ENCODE measurements at places on chromosomes 3 and 15.
A peak's percentile ranks its signal among the peaks of the same experiment; 100 is the strongest.

GRCh38 chr3:12135029-12135657 lies 23.6 kb downstream of the TIMP4 start:
- DNase-seq: peak; percentile 60

DNA sequence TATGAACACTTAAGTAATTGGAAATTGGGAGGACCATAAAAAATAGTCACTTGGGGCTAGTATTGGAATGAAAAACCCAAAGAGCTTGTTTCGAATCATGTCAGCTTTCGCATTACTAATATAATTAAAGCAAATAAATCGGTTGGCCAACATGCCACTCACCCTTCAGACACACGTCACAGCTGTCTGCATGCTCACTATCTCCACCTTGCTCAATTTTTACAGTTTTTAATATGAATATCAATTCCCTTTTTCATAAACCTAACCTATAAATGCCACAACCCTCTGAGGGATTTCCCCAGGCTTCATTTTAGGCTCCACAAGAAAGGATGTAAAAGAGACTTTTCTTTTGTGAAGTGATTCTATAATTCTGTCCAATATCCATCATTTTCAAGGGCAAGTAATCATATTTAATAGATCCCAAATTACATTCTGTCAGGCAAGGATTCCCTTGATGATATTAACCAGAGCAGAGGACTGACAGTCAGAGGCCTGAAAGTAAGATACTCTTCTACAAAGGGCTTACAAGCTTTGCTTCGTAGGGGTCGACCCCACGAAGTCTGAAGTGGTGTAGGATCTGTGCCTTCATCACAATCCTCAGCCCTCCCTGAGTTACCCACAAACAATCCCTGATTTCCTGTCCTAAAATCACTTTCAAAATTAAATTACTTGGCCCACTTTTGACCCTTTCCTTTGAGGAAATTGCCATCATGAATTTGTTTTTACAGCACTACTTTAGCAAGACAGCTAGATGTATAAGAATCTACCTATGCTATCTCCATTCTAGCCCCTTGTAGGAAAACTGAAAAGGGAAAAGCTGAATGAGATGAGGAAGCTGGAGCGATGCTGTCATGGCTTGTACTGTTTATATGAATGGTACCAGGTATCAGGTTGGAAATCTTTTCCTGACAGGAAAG lies 44.5 kb downstream of the NANOGP8 start:
- DNase-seq: no peak

GRCh38 chr15:66876731-66877476 lies 174.9 kb downstream of the SMAD6 start:
- DNase-seq: no peak

DNA sequence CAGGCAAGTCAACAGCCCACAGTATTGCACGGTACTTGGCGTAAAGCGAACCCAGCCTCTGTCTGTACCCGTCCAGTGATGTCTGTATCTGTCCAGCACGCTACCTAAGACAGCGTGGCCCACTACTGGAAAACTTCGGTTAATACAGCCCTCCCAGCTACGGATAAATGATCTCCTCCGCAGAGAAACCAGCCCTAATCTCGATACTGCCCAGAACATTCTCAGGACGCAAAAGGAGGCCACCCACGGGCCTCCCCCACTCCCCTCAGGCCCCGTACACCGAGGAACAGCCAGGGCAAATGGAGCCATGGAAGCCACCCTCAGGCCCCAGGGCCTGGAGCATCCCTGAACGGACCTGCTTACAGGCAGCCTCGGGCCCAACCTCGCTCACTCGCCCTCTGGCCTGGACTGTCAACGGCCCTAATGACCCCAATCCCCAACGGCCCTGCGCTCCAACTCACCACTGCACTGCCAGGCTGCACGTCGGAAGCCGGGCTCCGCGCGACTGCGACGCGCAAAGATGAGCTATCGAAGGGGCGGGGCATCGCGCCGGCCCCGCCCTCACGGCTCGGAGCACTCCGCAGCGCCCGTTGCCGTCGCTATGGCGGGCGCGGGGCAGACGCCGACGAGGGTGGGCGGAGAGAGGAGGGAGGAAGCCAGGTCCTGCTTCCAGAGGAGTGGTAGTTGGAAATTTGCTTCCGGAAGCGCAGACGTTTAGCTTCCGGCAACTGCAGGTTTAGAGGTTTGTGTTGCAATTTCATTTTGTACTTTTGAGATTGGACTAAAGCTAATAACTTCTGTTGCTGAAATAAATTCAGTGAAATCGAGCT lies at the start of gene SKIC8:
SKIC8 (minus strand) TSS at position 509 of the 830 bp plus-strand sequence. CDS start 3,923 bp downstream, outside the sequence.
- DNase-seq: peak; percentile 97

GRCh38 chr3:134761213-134761612 lies 33.8 kb upstream of the EPHB1 start:
- no peak for DNase-seq

DNA sequence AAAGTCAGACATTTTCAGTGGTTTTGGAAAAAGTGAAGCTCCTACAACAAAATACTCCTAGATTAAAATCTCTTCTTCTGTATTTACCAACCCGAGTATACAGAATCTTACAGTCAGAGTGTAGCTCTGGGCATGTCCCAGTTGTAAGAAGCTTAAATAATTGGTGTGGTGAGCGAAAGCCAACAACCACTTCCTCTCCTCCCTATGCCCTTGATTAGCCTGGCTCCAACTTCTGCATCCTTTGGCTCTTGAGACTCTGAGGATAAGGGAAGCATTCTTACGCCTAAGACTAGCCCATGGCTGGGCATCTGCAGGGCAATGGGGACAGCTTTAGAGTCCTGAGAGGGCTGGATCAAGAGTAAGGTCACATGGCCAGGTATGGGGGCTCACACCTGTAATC lies 25.5 kb downstream of the RFT1 start:
- no peak for DNase-seq

DNA sequence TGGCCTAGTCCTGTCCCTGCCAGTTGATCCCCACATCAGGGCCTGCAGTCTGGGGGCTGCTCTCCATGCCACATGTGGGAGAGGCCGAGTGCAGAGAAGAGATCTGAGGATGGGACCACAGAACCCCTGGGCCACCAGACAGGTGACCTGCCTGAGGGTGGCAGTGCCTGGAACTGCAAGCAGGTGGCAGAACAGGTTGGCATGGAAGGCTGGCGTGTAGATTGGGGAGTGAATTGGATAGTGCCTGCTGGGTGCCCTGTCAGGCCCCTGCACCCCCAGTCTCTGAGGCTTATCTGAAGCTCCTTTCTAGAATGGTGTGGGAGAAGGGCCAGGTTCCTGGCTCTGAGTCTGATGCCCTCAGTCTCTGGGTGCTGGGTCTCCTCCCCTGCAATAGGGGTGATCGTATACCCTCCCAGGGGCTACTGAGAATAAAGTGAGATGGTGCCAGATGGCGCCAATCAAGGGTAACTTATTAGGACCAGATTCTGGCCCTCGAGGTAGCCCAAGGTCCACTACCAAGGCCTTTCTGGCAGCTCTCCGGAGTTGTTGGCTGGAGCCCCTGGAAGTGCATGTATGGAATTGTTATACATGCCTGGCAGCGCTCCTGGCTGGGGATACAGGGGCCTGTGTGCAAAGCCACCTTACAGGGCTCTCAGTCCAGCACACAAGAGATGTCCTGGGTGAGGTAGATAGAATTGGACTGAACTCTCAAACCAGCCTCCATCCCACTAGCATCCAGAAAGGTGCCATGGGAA lies 15.7 kb downstream of the C3orf18 start:
- DNase-seq: no peak

DNA sequence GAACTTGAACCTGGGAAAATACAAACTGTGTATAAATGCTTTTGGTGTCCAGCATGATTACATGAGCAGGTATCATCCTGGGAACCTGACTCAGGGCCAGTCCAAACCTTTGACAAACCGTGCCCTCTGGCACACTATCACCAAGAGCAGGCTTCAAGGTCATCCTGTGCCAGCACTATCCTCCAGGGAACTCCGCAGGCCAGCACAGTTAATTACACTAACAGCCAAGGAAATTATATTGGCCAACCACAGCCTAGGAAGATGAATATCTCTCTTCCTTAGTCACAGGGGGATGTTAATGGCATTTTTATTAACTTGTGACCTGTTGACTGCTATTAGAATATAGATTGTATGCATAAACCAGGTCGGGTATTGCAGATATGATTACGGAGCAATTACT lies 262.0 kb downstream of the TUSC7 start:
- DNase-seq: no peak

GRCh38 chr3:184168363-184169120 lies 6.1 kb upstream of the AP2M1 start:
- DNase-seq: no peak

DNA sequence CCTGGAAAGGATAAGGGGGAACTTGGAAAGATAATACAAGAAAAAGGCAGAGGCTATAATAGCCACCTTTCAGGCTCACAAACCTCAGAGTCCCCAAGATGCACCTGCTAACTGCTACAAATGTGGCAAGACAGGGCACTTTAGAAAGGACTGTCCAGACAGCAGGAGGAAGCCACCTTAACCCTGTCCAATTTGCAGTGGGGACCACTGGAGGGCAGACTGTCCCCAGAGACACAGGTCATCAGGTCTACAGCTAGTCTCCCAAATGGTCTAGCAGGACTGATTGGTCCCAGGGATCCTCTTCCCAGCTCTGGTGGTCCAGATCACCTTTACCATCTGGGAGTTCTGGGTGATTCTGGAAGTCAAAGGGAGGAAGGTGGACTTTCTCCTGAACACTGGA lies 882.5 kb upstream of the GBE1 start:
- DNase-seq: peak; percentile 25

GRCh38 chr3:66259566-66260255 lies 38.9 kb downstream of the SLC25A26 start:
- DNase-seq: no peak

GRCh38 chr3:23254835-23255234 lies 51.7 kb downstream of the UBE2E2 start:
- peak; percentile 84 for DNase-seq

DNA sequence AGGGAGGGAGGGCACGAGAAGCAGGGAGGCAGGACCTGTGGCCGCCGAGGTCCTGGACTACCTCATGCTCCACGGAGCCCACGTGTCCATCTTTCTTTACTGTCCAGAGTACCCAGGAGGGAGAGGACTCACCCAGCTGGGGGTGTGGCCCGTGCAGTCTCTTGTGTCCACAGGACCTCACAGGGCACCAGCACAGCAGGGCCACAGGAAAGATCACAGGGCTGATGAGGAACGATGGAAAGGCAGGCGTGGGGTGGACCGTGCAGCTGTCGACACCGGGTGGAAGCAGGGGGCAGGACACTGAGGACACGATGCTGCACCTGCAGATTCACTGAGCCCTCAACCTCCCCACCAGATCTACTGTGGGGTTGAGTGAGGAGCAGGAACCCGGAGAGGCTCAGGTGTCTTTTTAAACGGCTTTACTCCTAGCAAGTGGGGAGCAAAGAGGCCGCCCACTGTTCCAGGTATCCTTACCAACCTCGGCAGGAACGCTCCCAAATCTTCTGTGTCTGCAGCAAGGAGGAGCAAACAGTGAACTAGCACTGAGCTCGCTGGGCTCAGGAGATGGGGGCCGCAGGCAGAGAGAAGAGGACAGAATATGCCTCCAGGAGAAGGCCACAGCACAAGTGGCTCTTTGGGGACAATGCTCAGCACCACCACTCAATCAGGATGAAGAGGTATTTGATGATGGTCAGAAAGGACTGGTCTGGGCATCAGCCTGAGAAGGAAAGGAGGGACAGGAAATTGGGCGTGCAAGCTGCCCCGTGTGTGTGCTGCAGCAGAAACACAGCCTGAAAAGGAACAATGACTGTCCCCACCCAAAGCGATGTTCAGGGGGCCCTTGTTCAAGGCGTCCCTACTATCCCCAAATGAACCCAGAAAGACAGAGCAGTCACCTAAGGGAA lies 198.8 kb downstream of the XXYLT1 start:
- no peak for DNase-seq

GRCh38 chr3:78588906-78589621 lies 1178.7 kb downstream of the ROBO1 start:
- DNase-seq: peak; percentile 15

DNA sequence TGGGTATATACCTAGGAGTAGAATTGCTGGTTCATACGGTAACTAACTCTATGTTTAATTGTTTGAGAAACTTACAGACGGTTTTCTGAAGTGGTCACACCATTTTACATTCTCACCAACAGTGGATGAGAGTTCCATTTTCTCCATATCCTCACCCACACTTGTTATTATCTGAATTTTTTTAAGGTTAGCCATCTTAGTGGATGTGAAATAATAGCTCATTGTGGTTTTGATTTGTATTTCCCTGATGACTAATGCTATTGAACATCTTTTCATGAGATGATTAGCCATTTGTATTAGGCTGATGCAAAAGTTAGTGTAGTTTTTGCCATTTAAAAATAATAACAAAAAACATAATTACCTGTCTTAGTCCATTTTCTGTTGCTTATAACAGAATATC lies 18.6 kb downstream of the CSTA start:
- no peak for DNase-seq

GRCh38 chr3:8482960-8483665 lies 18.5 kb upstream of the LMCD1 start:
- DNase-seq: no peak
